ENCODE measurements at places on chromosomes 3 and 15.
A peak's percentile ranks its signal among the peaks of the same experiment; 100 is the strongest.

DNA sequence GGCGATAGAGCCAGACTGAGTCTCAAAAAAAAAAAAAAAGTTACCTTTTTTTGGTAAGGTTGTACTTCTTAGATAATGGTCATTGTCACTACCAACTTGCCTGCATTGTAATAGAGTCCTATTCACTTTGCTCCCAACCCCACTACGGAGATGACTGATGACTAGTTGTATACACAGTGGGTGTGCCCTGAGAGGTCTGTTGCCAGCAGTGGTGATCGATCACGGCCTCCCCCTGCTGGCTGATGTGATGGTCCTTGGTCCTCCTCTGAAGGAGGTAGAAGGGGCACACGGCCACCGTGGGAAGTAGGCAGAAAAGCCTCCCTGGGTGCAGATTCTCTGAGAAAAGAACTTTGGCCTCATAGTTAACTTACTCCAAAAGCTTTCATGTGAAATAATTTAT lies 10.7 kb downstream of the GCNT3 start:
- DNase-seq: peak; percentile 80

DNA sequence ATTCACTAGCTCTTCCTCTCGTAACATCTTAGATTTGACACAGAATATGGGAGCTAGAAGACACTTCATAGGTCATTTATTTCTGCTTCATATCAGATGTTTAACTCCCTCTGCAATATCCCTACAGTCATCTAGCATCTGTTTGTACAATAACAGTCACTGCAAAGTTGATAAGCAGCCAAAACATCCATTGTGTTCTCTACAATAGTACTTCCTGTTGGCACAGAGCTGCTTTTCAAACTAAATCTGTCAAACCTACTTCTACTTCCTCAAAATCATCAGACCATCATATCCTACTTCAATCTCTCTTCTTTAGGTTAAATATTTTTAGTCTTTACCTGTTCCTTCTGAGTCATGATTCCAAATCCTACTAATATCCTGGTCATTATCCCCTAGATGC lies 233.2 kb downstream of the FGF12 start:
- DNase-seq: peak; percentile 11

DNA sequence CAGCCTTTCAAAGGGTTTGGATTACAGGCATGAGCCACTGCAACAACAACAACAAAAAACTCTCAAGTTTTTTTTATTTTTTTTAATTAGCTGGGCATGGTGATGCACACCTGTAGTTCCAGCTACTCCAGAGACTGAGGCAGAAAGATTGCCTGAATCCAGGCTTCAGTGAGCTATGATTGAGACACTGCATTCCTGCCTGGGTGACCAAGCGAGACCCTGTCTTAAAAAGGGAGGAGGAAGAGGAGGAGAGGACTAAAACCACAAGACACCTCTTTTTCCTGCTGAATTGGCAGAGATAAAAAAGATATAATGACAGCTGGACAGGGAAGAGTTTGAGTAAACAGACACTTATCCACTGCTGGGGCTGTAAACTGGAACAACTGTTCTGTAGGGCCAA lies 22.7 kb upstream of the CHRNB4 start:
- DNase-seq: no peak

- DNase-seq: no peak
Observed at GRCh38 chr3:68004091-68004490, 349.7 kb upstream of the SUCLG2 start.

DNA sequence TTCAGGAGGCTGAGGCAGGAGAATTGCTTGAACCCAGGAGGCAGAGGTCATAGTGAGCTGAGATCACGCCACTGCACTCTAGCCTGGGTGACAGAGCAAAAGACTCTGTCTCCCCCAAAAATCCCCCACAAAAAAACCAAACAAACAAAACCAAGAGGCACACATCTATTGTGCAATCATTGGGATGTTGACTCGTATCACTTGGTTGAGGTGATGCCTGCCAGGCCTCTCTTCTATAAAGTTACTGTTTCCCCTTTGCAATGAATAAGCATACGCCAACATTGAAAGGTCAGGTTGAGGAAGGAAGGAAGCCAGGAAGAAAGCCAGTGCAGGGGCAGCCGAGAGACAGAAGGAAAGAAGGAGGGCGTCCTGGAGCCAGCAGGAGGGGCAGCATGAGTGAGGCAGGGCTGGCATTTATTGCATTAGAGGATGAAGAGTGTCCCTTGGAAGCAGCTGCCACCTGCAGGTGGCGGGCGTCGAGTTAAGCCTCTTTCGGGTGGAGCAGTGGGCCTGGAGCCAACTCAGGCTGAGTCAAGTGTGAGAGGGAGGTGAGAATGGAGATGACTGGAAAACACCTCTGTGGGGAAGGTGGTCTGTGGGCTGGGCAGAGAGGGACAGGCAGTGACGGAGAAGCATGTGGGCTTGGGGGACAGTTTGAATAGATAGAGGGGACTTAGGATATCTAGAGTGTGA lies 8.3 kb upstream of the CSPG4 start:
- peak; percentile 89 for DNase-seq

DNA sequence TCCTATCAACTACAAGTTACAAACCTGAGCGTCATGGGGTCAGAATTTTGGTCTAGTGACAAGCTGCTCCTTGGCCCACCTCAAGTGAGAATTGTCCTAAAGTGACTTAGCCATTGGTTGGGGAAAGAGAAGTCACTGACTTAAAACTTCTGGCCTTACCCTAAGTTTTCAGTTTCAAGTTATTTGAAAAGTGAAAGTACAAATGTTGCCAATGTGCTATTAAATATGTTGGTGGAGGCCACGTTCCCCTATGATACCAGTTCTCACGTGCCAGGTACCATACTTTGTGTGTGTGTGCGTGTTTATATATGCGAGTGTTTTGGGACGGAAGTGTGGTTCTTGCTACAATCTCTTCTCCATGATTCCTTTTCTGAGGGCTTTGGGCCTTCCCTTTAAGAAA lies 22.6 kb upstream of the RASGRP1 start:
- no peak for DNase-seq

GRCh38 chr3:536417-536813 lies 339.9 kb downstream of the CHL1 start:
- no peak for DNase-seq

- peak; percentile 53 for DNase-seq
Observed at GRCh38 chr3:183591881-183592521, 36.5 kb upstream of the KLHL6 start.

GRCh38 chr3:23387286-23387918 lies 184.3 kb downstream of the UBE2E2 start:
- DNase-seq: no peak

DNA sequence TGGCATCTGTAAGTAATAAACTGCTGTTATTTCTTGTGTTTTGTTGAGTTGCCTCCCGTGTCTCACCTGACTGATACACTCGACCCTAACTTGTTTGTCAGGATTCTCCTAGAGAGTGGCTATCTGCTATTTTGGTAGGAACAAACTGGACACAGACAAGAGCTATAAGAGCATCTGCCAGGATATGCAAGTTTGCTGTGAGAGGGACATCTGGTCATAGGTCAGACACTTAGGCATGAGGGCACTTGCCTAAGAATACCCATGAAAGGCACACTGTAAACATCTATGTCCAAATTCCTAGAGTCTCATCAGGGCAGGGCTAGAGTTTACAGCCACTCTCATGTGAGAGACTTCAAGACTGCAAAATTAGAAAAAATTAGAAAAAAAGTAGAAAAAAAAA lies 32.5 kb downstream of the NEDD4 start:
- DNase-seq: no peak

- no peak for DNase-seq
Observed at GRCh38 chr3:64853456-64853855, 165.7 kb upstream of the ADAMTS9 start.

DNA sequence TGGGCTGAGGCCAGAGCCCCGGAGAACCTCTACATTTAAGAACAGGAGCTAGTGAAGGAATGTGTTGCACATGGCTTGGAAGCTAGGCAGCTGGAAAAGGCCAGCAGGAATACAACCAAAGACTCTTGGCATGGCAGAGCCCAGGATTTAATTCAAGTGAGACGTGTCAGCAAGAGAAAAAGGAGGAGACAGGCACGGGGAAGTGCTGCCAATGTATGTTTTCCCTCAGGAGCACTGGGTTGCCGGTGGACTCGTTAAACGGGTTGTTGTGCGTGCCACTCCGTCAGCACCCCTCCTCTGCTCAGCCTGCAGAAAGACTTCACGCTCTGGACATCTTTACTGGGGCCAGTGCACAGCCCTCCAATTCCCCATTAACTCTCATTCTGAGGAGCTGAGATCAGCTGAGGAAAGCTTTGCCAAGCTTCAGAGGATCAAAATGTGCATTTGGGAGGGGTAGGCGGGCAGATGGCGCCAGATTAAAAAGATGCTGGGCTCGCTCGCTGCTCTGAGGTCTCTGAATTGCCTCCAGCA lies 103.7 kb downstream of the PDZRN3 start:
- DNase-seq: no peak

- peak; percentile 26 for DNase-seq
Observed at GRCh38 chr3:86990734-86991481, at the start of gene VGLL3. VGLL3 (minus strand) TSS chr3:86991149; CDS start chr3:86990743, 406 bp downstream.

GRCh38 chr15:85755471-85755870 lies 39.3 kb downstream of the KLHL25 start:
- DNase-seq: no peak

GRCh38 chr3:108180194-108180593 lies 42.0 kb downstream of the IFT57 start:
- DNase-seq: no peak

GRCh38 chr3:74613060-74613459 lies 1.4 kb downstream of the CNTN3 start:
- no peak for DNase-seq

- DNase-seq: no peak
Observed at GRCh38 chr3:30011237-30011803, 595.1 kb upstream of the TGFBR2 start.

GRCh38 chr3:43627360-43627759 lies 5.5 kb upstream of the ANO10 start:
- DNase-seq: no peak

GRCh38 chr15:68407886-68408881 lies 23.8 kb downstream of the ITGA11 start:
- no peak for DNase-seq

DNA sequence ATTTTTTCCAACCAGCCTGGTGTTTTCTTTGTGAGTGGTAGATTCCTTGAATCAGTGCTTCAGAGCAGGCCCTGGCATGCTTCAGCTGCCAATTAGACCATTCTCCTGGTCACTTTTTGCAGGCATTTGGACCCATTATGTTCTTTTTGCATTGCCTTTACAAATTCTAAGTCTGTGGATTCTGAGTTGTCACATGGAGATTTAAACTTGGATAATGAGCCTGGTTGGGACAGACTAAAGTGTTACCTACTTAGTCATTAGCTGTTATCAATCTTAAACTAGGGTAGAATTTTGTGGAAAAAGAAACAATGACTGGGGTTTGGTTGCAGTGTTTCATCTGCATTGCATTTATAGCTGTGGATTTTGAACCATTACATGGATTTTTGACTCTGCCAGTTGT lies 40.6 kb downstream of the ARHGEF26 start:
- no peak for DNase-seq

DNA sequence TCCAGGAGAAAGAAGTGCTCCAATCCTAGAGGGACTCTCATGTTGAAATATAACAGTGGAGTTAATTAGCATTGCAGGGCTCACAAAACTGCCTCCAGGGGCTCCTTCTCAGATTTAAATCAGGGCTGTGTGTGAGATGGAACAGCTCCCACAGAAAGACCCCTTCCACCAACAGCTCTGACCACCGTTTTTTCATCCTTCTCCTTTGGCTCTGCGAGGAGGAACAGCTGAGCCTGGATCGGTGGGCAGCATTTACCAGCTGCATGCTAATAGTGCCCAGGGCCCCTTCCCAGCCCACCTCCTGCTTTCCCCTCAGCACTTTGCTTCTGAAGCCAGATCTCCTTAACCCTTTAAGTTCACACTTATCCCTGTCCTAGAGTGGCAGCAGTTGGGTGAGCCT lies 119.2 kb upstream of the UBE2E1 start:
- DNase-seq: no peak

DNA sequence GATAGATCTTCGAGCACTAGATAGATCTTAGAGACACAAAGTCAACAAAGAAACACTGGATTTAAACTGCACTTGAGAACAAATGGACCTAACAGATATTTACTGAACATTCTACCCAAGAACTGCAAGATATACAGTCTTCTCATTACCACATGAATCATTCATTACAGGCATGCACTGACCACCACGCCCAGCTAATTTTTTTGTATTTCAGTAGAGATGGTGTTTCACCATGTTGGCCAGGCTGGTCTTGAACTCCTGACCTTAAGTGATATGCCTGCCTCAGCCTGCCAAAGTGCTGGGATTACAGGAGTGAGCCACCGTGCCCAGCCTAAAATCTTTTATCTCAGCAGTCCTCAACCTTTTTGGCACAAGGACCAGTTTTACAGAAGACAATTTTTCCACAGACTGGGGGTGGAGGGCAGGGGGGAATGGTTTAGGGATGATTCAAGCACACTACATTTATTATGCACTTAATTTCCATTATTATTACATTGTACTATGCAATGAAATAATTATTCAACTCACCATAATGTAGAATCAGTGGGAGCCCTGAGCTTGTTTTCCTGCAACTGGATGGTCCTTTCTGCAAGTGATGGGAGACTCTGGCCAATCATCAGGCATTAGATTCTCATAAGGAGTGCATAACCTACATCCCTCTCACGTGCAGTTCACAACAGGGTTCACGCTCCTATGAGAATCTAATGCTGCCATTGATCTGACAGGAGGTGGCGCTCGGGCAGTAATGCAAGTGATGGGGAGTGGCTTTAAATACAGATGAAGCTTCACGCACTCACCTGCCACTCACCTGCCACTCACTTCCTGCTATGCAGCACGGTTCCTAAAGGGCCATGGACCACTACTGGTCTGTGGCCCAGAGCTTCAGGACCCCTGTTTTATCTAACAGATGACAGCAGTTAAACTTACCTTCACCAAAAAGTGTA lies 21.7 kb downstream of the CSNK1G1 start:
- no peak for DNase-seq

GRCh38 chr3:77513542-77513941 lies 473.6 kb downstream of the ROBO2 start:
- DNase-seq: no peak

GRCh38 chr3:72746430-72747411 lies 101.5 kb downstream of the SHQ1 start:
- no peak for DNase-seq

- no peak for DNase-seq
Observed at GRCh38 chr15:33016405-33017024, 178.0 kb downstream of the FMN1 start.

DNA sequence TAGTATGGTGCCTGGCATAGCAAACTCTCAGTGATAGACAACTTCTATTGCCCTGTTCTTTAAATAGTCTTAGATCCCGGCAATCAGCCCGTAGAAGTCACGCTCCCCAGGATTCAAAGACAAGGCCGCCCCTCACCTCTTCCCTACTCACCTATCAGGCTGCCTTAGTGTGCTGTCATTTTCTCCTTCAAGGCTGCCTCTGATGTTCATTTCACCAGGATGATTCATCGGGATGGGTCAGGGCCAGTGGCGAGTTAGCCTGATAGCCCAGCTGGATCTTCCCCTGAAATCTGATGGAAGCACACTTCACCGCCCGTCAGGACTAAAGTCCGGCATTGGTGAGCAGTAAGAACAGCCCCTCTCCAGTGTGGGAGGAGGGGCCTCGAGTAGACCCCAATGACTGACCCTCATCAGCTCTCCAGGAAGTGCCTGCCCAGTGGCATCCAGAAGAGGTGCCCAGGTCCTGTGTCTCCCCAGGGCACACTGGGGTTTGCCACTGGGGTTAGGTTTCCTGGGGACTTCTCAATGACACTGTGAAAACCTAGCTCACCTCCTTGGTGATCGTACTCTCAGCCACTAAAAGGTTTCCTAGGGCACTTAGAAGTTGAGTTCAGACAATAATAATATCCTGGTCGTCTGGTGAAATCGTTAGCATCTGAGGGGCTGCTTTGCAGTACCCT lies 37.5 kb downstream of the TPM1 start:
- DNase-seq: no peak
